ENCODE measurements at places on chromosomes 13 and 19.

DNA sequence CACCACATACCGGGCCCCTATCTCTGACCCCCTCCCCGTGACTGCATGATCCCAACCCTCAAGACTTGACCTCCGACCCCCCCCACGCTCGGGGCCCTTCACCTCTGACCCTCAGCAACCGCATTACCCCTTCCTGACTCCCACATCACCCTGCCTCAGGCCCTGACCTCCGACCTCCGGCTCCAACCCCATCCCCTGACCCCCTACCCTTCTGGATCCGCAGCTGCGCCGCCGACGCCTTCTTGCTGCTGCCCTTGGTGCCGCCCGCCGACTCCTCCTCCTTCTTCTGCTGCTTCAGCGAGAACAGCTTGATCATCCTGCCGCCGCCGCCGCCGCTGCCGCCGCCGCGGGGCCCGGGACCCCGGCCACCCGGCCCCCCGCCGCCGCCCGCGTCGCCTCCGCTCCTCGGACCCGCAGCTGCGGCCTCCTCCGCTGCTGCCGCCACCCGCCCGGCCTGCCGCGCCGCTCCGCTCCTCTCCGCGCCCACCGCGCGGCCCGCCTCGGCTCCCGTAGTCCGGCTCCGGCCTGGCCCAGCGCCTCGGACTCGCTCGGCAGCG, at the start of gene UBE2M:
UBE2M (minus strand) TSS at position 546 of the 557 bp plus-strand sequence; CDS start at position 316, 230 bp downstream.
- DNase-seq = no peak

GRCh38 chr19:46616631-46617322, 8.1 kb downstream of the PTGIR start:
- DNase-seq = peak; percentile 67

DNA sequence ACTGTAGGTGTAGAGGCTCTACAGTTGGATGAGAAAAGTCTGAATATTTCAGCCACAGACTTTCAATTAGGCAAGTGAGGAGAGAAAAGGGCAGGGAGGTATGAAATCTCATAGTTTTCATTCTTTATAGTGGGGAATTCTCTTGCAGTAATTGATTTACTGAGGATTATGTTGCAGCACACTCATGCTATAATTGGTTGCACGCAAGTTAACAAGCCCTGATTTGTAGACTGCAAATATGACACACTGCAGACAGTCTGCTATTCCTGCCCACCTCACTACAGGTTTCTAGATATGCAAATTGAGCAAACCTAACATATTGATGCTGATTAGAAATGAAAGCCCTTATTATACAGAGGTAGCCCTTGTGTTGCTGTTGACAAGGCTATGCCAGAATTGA, 139.4 kb downstream of the LHFPL6 start:
- no peak for DNase-seq

GRCh38 chr19:8609279-8610040, 1.1 kb downstream of the ADAMTS10 start:
- no peak for DNase-seq

DNA sequence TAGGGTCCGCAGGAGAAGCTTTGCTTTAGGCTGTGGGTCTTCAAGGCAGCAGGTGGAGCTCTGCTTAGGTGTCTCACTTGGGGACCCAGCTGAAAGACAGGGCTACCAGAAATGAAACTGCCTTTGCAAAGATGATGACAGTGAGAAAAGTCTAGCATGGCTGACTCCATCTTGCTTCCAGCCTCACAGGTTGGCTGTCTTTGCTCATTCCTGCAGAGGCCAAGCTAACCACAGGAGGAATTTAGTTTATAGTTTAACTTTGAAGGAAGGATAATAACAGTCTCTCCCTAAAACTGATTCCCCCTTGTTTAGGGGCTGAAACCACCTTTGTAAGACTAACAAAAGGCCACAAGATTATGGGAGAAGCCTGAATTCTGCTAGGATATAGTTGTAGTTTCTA, 252.4 kb downstream of the UQCRFS1 start:
- DNase-seq = no peak

- peak; percentile 49 for DNase-seq
Measured at GRCh38 chr19:2290441-2291184, 8.6 kb upstream of the PEAK3 start.

GRCh38 chr13:80469105-80469852, 128.4 kb upstream of the SPRY2 start:
- no peak for DNase-seq

DNA sequence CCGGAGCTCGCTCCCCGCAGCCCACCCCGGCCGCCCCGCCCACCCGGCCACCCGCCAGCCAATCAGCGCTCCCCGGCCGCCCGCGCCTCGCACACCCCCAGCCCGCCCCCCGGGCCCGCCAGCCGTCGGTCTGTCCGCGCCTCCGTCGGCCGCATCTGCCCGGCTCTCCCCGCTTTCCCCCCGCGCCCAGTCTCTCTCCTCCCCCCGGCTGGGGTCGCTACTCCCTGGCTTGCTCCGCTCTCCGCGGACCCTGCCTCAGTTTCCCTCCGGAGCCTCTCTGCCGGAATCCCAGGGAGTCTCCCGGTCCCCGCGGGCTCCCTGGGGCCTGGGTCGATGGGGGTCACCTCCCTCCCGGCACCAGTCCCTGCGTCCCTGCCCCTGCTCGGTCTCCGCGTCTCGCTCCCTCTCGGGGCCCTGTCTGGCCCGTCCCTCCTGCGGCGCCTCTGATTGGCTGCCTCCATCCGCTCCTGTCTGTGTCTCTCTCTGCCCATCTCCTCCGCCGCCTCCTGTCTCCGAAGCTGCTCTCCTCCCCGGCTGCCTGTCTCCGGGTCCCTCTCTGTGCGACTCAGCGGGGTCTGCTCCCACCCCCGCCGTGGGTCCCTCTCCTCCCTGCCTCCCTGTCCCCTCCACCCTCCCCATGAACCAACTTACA, 484 bp downstream of the IL11 start:
- DNase-seq = peak; percentile 66

GRCh38 chr19:33436360-33437345, 63.1 kb downstream of the CEBPG start:
- no peak for DNase-seq

GRCh38 chr13:37139356-37139755, 33.9 kb upstream of the CSNK1A1L start:
- DNase-seq = no peak

- no peak for DNase-seq
Measured at GRCh38 chr13:85278851-85279250, 520.4 kb downstream of the SLITRK6 start.

DNA sequence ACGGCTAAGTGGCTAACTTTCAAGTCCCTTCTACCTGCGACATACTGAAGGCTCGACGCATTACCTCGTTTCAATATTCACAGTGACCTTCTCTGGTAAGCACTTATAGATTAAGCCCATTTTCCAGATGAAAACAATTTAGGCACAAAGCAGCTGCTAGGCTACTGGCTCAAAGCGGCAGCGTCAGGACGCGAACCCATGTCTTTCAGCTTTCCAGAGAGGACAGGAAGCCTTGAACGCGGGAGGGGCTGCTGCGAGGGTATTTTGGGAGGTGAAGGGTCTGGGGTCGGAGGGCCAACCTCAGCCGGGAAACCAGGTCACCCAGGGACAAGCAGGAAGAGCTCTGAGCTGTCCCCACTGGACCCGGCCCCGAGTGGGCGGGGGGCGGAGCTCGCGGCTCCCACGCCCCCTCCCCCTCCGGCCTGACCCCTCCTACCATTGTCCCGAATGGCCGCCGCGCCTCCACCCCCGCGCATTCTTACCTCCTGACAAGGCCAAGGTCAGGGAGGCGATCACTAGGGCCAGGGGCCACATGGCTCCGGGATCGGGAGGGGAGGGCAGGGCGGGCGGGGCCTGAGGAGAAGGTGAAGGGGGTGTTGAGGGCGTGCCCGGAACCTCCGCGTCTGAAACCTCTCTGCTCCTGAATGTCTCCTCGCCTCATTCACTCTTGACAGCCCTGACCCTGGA, at the start of gene KLK13:
KLK13 (minus strand) TSS at position 559 of the 687 bp plus-strand sequence; CDS start at position 534, 25 bp downstream.
- no peak for DNase-seq

DNA sequence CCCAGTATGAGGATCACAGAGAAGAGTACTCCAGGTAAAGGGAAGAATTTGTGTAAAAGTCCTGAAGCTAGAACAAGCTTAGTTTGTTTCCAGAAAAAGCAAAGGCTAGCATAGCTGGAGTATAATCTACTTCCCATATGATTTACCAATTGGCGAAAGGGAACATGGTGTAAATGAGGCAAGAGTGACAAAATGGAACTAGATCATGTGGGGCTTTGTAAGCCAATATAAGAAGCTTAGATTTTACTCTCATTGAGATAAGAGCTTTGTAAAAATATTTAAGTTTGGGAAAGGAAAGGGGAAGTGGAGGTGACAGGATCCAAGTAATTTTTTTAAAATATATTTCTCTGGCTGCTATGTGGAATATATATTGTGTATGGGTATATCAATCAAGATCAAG, 234.9 kb downstream of the KCTD12 start:
- no peak for DNase-seq

- no peak for DNase-seq
Measured at GRCh38 chr13:48333976-48334375, 30.4 kb downstream of the RB1 start.

DNA sequence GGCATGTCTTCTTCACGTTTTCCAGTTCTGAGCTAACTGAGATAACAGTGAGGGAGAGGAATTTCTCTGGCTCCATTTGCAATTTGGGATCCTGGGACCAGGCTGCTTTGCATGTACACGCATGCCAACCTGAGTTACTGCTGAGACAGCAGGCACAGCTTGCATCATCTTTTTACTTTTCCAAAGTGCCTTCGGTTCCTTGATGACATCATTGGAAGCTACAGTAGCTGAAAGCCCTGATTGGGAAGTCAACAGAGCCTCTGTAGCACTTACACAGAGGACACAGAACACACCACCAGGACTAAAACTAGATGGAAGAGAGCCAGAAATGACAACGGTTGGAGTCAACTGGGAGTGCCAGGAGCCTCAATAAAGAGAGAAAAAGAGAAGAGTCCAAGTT, 399.1 kb upstream of the GPC6 start:
- DNase-seq = no peak

GRCh38 chr13:114027046-114027715, 53.3 kb upstream of the C13orf46 start:
- no peak for DNase-seq

GRCh38 chr13:24124789-24125476, 35.6 kb upstream of the SPATA13 start:
- DNase-seq = no peak

- DNase-seq = peak; percentile 3
Measured at GRCh38 chr13:26664876-26665275, 95.7 kb downstream of the GPR12 start.

DNA sequence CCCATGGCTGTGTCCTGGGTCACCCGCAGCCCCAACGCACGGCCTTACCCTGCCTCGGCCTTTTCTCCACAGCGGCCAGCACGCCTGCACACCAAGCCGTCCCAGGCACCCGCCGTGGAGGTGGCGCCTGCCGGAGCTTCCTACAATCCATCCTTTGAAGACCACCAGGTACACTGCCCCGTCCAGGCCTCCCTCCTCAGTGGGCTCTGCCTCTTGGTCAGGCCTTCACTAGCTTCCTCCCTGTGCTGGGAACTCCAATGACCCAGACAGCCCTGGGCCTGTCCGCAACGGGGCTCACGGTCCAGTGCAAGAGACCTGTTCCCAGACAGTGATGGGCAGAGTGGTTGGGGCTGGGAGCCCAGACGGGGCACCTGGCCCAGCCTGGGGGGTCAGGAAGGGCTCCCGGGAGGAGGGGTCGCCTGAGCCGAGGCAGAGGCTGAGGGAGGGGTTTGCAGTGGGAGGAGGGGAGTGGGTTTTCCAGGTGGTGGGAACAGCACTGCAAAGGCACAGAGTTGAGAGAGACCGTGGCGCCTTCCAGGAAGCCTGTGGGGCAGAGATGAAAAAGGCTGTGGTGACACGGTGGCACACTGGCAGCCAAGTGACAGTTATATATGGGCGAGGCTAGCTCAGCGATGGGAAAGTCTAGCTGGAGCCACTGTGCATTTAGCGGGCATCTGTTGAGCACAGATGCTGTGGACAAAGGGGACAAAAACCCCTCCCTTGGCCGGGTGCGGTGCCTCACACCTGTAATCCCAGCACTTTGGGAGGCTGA, 7.3 kb downstream of the NOP53 start:
- no peak for DNase-seq

DNA sequence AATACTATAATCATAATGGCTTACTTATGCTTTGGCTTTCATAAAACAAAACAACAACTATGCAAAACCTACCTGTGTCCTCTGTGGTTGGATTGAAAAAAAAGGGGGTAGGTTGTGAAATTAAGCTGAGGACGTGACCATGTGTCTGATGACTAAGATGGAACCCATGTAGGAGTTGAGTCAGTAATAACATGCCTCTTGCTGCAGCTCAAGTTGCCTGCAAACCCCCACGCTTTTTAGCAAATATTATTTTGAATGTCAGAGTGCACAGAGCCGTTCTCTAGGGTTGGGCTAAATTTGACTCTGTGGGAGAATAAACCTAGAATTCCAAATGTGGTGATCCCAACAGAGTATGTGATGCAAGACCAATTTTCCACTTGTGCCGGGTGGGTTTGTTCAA, 209.3 kb downstream of the KCNRG start:
- DNase-seq = no peak

DNA sequence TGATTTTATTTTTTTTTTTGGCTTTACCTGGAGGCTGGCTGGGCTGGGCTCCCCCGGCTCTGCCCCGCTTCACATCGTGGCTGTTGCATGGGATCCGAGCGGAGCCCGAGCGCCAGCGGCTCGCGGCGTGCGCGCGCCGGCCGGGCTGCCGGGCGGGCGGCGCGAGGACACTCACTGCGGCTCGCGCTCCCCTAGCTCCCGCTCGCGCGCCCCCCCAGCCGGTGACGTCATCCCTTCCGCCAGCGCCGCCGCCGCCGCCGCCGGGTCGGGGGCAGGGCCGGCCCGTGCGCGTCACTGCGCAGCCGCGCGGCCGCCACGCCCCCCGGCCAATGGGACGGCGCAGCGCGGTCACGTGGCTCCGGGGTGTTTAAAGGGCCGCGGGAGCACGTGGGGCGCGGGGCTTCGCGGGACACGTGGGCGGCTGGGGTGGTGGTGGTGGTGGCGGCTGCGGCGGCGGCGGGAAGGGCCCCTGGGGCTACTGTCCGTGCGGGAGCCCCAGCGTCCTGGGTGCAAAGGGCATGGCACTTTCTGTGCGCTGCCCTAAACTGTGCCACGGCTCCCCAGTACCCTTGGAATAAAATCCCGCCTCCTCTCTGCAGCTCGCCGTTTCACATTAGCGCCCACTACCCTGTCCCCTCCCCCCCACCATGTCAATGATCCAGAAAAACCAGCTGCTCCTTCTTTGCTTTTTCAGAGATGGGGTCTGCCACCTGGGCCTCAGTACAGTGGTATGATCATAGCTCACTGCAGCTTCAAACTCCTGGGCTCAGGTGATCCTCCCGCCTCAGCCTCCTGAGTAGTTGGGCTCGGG, at the start of gene PTPRS:
PTPRS (minus strand) TSS at position 176 of the 811 bp plus-strand sequence. CDS start 54,672 bp downstream, outside the sequence.
- DNase-seq = peak; percentile 81

- DNase-seq = no peak
Measured at GRCh38 chr13:94455414-94455813, 24.1 kb downstream of the DCT start.

- no peak for DNase-seq
Measured at GRCh38 chr19:52959613-52960295, 2.9 kb downstream of the ZNF816 start.

DNA sequence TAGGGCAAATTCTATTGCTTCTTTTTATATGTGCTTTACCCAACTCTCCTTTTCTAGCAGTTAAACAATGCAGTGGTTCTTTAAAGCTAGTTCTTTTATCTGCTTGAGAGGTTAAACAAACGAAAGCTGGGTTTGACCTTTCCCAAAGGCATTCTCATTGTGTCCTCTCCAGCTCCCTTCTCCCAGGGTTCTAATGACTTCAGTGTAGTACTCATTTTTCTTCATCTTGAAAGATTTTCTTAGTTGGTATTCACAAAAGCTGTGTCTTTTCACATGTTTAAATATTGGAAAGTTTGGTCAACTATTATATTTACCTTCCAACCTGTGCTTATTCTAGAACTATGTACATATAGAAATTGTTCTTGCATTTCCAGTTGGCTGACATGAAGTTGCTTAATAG, 1.5 kb downstream of the WASF3 start:
- DNase-seq = no peak

Measured in NCI-H1105 treated with DMSO at 0.1 percent for 48 hours (cell line).